Activated naive CD8-positive, alpha-beta T cell treated with anti-CD3 and anti-CD28 coated beads, Interleukin-2, amount 10 ng/mL, durations not matched to agents 7 days and 5 days (primary cell): ENCODE measurements at places on chromosomes 4 and X.

GRCh38 chr4:94452476-94453371 lies 982 bp downstream of the PDLIM5 start:
- DNase-seq = peak; percentile 34

GRCh38 chr4:62191451-62192240 lies 991.5 kb downstream of the ADGRL3 start:
- no peak for DNase-seq

DNA sequence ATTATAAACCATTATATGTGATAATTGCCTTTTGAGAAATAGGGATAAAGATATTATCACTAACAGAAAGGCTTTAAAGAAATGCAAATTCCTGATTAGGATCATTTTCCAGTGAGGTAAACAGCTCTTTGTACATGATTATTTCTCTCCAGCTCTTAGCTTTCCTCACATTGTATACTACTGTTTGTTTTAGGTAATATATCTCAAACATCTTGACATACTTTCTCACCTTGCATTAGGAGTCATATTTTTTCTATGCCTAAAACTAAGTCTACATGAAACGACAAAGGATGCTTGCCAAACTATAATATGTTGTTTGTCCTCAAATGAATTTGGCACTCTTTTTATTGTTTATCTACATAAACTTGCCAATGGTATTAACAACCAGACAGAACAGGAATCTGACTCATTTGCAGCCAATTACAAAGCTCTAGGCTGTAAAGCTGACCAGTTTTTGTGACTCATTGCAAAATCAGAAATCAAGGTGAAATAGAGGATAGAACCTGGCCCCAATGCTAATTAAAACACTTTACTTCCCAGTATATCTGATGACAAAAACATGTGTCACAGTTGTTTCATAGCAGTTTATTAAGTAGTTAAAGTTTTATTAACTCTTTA lies 107.0 kb downstream of the IQCM start:
- DNase-seq = no peak

GRCh38 chr4:39713691-39714090 lies 15.8 kb downstream of the UBE2K start:
- no peak for DNase-seq

- no peak for DNase-seq
These were observed 1323.4 kb downstream of the C4orf33 start for GRCh38 chr4:130419211-130419975.

- no peak for DNase-seq
These were observed 7.0 kb upstream of the FATE1 start for GRCh38 chrX:151708821-151709220.

DNA sequence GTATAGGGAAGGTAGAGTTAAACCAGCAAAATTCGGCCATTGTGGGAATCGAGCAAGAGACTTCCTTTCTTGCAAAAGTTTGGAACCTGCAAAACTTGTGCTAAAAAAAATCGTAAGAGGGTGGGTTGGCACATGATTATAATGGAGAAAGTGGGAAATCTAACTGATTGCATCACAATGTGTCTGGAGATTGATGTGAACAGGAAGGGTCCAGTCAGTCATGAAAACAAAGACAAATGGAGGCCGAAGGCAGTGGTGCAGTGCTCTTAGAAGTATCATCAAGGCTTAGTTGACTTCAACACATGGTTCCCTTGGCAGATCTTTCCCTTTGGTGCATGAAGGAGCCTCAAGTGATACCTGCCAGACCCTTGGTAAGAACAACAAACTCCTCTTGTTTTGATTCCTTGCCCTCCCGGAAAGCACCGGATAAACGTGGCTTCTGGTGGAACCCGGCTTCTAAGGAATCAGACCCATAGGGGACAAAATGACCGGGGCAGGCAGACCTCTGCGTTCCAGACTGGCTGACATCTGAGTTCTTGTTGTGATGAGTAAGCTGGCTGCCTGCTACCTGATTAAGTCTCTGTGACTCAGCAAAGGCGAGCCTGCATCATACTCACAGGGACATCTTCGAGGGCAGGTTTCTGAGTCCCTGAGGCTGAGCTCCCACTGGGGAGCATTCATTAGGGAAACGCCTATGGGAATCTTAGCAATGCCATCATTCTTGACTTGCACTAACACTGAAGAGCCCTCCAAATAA lies 87.7 kb upstream of the MAP3K15 start:
- DNase-seq = no peak

- no peak for DNase-seq
These were observed 1825.1 kb upstream of the IGFBP7 start for GRCh38 chr4:58935332-58935731.

DNA sequence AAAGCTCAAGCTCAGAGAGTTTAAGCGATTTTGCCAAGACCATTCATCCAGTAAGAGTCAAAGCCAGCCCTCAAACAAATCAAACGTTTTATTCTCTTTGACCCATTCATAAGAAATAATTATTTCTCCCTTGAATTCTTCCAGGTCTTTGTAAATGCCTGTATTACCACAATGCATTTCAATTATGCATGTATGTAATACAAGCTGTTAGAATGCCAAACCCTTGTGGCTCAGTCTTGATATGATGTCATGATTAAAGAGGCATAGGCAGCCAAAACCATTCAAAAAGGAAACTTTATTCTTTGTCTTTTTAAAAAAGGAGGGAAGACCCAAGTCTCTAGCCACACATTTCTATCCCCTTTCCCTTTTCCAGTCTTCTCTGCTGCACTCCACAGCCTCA lies 56.5 kb upstream of the PGM2 start:
- DNase-seq = no peak

GRCh38 chr4:185112104-185112503 lies 31.0 kb upstream of the SLC25A4 start:
- no peak for DNase-seq

GRCh38 chrX:150898343-150899190 lies at the start of gene CD99L2:
Gene CD99L2 (minus strand): TSS chrX:150898668. CDS start chrX:150898588, 80 bp downstream.
- peak; percentile 92 for DNase-seq

- DNase-seq = no peak
These were observed 46.0 kb upstream of the SFRP2 start for GRCh38 chr4:153834901-153835300.

DNA sequence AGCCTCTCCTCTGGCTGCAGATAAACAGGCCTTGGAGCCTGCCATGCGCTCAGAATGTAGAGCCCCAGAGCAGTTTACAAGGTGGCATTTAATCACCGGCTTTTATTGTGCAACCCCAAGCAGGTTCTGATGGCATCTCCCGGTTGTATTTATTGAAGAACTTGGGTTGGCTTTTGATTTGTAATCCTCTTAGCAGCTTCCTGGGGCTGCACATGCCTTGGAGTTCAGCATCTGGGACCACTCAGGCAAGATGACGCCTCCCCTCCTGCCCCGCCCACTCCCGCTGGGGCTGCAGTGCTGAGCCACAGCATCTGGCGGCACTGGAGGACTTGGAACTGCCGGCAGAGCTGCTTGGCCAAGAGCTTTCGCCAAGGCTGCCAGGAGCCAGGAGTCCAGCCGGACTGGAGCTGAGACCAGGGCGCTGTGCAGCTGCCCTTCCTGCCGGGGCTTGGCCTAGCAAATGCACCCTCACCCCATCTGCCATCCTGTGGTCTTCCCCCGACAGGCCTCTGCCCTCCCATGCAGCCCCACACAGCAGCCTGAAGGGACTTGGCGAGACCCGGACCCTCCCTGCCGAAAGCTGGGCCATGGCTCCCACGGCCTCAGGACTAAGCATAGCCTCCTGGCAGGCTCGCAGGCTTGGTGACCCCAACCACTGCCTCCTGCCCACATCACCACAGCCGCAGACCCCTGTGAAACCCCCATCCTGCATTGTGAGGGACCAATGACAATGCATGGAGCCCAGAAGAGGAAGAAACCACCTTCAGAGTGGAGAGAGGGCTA lies 5.4 kb downstream of the HTRA3 start:
- no peak for DNase-seq

GRCh38 chr4:171812333-171812664 lies 905 bp upstream of the GALNTL6 start:
- DNase-seq = no peak

GRCh38 chrX:78322863-78323262 lies 4.5 kb downstream of the CYSLTR1 start:
- no peak for DNase-seq

- DNase-seq = no peak
These were observed 1889.4 kb downstream of the C4orf33 start for GRCh38 chr4:130985371-130985770.

DNA sequence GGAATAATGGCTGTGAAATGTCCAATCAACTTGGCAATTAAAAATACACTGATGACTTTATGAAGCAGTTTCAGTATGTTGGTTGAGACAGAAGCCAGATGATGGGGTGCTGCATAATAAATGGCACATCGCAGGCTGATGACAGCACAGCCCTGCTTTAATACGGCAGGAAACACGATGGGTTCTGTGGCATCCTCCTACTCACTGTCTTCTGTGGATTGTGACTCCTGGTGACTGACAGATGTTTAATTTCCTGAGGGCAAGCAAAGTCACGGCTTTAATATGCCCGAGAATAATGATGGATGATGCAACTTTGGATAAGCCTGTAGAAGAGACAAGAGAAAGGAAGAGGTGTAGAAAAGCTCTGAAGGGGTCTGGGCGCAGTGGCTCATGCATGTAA lies 295.4 kb downstream of the TRIML1 start:
- DNase-seq = no peak

DNA sequence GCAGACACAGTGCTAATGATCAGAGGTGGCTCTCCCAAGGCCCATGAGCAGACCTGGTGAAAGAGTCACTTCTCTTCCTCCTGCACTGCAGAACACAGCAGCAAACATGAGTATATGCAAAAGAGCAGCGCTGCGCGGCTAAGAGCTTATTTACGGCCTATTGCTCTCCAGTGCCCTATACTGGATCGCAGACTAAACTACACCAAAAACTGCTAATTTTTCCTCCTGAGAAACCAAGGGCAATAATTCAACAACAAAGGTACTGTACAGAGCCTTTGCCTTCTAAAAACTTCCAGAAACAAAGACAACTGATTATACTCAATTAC lies 702.5 kb downstream of the ARAP2 start:
- no peak for DNase-seq

DNA sequence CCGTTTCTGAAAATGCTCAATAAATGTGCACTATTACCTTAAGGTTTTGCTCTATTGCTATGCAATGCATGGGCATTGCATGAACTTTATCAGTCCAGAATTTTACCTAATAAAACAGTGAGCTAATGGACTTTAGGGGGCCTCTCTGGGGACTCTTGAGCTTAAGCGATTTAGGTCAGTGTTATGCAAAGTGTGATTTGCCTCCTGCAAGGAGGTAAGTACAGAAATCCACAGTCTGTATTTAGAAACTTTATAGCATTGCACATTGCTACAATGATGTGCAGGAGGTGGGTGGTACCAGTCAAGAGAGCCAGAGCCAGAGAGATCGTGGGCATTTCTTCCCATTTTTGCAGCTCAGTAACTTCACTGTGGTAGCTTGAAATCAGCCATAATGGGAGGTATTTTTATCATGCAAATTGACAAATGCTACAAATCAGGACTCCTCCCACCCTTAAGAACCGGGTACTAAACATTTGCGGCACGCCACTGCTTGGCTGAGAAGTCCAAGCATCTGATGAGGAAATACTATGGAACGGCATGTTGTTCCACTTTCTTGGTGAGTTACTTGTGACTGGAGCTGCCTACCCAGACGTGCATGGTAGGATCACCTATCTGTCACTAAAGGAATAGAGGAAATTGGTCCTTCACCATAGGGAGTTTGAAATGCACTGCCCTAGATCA lies 174.6 kb upstream of the PGRMC2 start:
- DNase-seq = no peak

DNA sequence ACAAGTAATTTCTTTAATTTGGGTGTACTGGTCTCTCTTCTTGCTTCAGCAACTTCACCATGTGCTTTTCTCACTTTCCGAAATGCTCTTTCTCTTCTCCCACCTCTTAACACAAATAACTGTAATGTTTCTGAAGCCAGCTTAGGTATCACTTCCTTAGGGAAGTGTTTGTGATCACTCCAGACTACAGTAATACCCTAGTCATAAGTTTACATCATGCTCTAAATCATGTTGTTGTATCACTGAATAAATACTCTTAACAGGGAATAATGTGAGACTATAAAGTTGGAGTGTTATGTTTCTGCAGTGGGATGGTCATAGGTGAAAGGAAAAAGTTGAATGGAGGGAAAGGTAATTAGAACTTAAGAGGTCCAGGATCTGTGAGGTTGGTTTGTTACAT lies 712.3 kb downstream of the C4orf33 start:
- DNase-seq = no peak

DNA sequence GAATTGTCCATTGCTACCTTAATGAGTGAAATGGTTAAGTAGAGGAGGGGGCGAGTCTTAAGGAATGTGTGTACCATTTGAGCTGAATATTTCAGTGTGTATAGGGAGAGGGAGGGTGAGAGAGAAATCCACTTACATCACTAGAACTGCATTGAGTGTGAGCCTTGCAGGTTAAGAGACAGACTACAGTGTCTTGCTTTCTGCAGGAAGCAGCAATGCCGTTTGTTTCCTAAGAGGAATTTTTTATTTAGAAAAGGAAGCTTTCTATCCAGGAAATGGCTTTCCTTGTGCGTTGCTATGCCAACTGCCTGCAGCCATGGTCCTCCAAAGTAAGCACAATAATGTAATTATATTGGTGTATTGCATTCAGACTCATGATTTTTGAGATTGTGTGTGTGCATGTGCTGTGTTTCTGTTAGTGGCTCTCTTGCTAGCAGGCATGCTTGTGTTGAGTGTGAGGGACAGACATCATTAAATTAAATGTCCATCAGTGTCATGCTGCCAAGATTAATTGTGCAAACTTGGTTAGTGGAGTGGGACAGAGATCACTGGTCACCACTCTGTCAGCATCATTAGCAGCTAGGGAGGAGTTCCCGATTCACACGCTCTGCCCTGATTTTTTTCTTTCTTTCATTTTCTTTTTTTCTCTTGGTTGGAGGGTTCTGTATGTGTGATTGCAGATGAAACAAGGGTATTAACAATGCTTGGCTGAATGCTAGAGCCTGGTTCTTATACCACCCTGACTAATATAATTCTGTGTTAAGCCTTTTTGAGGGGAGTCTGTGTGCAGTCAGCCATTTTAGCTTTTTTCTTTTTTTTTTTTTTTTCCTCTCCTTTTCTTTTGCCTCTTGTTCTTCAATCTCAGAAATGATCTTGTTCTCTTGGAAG lies 164.3 kb downstream of the RAPGEF2 start:
- DNase-seq = no peak

- no peak for DNase-seq
These were observed 2.9 kb upstream of the OTUD5 start for GRCh38 chrX:48960291-48960690.

DNA sequence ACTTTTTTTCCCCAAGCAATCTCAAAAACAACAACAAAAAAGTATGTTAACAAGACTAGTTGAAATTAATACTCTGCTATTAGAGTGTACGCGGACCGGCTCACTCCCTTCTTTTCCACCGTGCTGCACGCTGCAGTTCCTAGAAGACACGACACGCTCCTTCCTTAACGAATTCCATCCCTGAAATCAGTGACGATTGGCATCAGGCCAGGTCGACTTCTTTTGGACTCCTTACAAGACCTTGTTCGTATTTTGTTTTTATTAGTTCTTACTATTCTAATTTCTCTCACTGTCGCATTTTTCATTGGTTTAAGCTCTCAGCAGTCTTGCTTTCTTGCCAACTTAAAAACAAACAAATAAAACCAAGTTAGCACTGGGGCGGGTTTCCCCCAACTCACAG lies 175.8 kb upstream of the PITX2 start:
- no peak for DNase-seq
